Stimulated activated CD4-positive, alpha-beta T cell treated with anti-CD3 and anti-CD28 coated beads, Interleukin-2, amount 100 ng/mL, for 48 hours (primary cell): ENCODE measurements at places on chromosomes 7 and 10.
A peak's percentile ranks its signal among the peaks of the same experiment; 100 is the strongest.

GRCh38 chr7:82674268-82674667, 230.7 kb upstream of the CACNA2D1 start:
- DNase-seq, result no peak

DNA sequence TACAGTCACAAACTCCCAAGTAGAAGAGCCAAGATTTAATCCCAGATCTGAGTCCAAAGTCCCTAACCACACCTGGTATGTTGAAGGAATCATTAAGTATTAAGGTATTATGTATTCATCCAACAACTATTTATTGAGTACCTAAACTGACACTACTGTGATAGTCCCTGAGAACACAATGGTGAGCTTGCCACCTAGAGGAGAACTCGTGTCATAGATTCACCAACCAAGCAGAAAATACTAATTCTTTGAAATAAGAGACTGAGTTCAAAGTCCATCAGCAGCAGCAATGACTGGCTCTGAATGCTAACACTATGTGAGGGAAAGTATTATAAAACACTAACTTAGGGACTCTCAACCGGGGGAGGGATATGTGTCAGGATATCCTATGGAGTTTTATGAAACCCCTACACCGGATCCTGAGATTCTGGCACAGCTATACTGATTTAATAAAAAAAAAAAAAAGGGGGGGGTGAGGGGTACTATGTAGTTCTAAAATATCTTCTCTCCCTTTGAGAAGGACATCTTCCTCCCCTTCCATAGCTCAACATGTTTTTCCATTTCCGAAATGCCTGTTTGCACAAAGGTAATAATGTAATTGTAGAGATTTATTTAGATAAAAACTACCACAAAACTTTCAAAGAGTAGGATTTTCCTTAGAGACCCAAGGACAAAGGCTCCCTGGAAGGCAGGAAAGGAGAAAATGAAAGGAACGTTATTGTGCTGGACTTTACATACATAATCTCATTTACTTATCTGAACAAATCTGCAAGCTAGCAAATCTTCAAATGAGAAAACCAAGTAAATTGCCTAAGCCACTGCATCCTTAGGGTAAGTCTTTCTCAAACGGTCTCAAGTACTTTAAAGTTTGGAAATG, 1.6 kb downstream of the NCOA4 start:
- DNase-seq, result no peak

DNA sequence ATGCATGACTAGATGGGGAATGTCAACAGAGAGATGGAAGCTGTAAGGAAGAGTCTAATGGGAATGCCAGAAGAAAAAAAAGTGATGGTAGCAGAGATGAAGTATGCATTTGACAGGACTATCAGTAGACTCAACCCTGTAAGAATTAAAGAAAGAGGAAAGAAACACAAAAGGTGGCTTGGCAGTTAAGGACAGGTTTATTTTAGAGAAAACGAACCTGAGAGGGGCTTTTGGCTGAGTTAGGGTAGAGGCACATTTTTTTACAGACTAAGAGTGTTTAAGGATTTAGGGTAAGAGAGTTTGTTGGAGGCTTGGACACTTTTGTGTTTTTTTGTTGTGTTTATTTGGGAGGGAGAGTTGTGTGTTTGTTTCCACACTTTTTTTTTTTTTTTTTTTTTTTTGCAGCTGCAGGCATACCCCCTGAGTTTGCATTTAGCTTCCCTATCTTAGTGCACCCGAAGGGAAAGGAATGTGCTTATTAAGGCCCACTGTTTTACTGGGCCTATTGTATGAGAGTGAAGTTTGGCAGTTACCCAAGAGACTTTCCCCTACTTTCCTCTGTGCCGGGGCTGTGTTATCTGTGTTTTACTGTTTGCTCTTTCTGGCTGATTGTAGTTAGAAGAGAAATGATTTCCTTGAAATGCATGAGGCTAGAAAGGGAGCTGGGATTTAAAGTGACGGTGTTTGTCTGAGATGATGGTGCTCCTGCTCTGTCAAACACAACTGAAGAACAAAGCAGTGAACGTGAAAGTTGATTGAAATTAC, 32.0 kb downstream of the NPVF start:
- DNase-seq, result no peak

- DNase-seq, result no peak
These were observed 12.2 kb downstream of the EN2 start for GRCh38 chr7:155470186-155470487.

- no peak for DNase-seq
These were observed 69.3 kb downstream of the ALOX5 start for GRCh38 chr10:45443101-45444009.

DNA sequence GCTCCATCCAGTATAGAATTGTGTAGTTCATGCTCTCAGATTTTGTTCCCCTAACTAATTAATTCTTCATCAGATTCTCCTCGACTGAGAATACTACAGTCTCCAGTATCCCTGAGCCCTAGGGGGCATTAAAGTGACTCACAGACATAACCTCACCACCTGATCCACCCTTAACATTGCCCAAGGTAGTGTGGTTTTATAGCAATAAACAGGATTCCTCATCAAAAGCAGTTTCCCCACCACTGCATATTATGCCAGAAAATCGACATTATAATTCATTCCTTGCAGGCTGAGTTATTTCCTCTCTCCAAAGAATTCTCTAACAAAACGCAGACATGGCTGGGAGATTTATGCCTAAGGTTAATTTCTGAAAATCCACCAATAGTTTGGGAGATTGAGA, 1402.5 kb upstream of the CELF2 start:
- no peak for DNase-seq

- DNase-seq, result peak; percentile 77
These were observed 13.1 kb upstream of the ARPC1A start for GRCh38 chr7:99312316-99313203.

DNA sequence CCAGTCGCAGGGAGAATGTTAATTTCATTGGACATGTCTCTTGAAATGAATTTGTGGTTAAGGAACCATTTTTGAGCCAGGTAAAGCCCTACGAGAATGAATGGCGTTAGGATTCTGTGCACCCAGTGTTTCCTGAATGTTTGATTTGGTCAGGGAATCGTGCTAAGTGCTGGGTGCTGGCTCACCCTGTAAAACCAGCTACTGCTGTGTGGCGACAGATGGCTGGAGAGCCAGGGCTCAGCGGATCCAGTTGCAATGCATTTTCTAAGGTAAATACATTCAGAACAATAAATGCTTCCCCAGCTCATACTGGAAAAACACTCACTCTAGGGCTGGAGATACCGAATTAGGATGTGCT, 355.5 kb downstream of the GLRX3 start:
- DNase-seq, result no peak

- no peak for DNase-seq
These were observed 32.2 kb downstream of the FRMPD2 start for GRCh38 chr10:48242171-48242904.

GRCh38 chr10:113073549-113074189, 123.6 kb downstream of the TCF7L2 start:
- DNase-seq, result no peak

DNA sequence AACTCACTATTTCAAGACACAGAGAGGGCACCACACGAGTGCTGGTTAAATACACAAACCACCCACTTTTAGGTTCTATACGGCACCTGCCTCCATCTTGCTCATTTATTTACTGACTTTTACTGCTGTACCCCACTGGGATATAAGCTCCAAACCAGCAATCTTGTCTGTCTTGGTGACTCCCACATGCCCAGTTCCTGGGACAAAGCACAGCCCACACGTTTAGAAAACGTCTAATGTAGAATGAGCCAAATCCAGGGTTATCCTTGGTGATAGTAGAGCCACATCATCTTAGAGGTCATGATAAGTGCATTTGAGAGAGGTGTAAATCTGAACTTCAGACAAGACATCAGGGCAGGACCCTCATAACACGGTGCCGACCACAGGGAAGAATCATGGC, 73.5 kb downstream of the NUDCD3 start:
- DNase-seq, result no peak

- no peak for DNase-seq
These were observed 758.6 kb downstream of the AUTS2 start for GRCh38 chr7:70356787-70357328.

GRCh38 chr10:22742678-22743077, 28.3 kb upstream of the PIP4K2A start:
- no peak for DNase-seq

- DNase-seq, result no peak
These were observed 187.0 kb upstream of the SLC26A5 start for GRCh38 chr7:103632972-103633371.

DNA sequence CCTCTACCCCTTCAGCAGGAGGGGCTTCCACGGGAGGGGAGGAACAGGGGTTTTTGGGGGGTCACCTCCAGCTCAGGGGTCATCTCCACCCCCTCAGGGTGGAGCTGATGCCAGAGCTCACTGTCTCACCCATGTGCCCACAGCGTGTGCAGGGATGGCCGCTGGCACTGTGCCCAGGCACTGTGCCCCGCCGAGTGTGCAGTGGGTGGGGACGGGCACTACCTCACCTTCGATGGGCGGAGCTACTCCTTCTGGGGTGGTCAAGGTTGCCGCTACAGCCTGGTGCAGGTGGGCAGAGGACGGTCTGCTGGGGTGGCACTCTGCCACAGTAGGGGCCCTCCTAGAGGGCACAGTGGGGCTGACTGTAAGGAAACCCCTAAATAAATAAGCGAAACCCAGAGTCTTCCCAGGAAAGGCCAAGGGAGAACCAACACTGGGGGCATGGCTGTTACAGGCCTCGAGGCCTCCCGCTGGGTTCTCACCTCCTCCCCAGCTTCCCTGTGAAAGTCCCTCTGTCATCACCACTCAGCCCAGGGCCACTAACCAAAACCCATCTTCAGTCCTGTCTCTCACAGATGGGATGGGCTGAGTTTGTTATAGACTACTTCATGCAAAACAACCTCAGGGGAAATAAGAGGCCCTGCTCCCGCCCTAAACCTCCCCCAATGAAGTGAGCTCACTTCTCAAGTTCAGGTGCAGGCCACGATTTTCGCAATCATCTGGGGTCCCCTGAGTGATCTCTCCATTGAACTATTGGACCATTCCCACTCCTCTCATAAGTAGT, 7.4 kb upstream of the ZNF467 start:
- no peak for DNase-seq

DNA sequence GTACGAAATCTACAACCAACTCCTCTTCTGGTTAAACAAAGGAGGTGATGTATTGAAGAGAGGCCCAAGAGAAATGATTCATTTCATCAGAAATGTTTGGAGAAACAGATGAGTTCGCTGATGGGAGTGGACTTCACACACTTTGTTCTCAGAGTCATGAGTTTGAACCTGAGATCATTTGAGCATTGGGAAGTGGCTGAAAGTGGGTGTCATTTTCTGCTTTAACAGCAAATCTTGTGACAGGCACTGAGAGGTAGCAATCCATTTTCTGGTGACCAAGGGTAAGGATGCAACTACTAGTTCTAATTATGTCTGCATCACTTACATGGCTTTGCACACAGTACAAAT, 51.4 kb downstream of the RBM20 start:
- DNase-seq, result no peak

GRCh38 chr7:141685285-141686023, 16.5 kb downstream of the DENND11 start:
- no peak for DNase-seq

DNA sequence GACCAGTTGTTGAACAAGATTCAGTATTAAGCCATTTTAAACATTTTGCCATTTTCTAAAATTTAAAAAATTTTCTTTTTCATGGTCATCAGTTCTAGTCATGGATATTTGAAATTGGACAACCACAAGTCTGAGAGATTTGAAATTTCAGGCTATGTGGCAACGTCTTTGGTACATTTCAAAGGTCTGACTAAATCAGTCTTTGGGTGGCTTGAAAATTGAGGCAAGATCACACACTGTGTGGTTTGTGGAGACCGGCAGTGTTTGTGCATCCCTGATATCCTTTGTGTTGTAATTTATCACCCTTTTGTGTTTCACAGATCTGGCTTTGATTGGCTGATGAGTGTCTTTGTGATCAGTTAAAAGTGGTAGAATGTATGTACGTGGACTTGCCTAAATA, 35.7 kb downstream of the CCAR1 start:
- no peak for DNase-seq

- no peak for DNase-seq
These were observed 614.9 kb upstream of the FZD8 start for GRCh38 chr10:36256948-36257356.

DNA sequence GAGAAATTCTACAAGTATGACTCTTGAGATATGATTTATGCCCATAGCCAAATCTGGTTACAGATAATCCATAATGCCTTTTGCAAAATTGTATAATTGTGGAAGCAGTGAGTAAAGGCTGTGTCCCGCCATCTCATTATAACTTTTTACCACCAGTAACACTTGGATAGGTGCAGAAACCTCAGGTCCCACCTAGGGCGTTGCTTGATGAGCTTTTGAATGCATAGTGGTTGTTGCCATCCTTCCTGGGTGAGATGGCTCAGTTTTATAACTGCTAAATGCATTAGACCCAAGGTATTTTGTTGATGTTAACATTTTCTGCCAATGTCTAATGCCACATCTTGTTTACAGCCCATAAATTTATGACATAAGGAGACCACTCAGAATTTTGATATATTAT, 42.9 kb downstream of the CFAP58 start:
- DNase-seq, result no peak

DNA sequence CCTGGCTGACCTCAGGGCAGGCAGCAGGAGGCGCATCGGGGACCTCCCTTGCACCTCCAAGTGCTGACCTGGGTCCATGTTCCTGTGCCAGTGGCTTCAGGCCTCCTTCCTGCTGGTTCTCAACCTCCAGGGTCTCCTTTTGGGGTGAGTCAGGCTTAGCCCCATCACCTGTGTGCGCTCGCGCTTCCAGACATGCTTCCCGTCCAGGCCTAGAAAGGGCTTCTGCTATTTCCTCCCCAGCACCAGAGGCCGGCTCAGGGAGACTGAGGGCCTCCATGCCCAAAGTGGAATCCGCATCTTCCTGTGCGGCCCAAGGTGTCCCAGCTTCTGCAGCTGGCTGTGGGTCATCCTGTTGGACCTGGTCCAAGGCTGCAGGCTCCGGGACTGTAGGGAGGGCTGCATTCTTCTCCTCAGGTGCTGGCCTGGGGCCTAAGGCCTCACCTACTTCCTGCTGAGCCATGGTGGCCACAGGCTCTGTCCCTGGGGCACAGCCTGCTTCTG, 5.9 kb downstream of the NACAD start:
- DNase-seq, result no peak

GRCh38 chr10:70615784-70616522, 13.4 kb upstream of the PRF1 start:
- no peak for DNase-seq

DNA sequence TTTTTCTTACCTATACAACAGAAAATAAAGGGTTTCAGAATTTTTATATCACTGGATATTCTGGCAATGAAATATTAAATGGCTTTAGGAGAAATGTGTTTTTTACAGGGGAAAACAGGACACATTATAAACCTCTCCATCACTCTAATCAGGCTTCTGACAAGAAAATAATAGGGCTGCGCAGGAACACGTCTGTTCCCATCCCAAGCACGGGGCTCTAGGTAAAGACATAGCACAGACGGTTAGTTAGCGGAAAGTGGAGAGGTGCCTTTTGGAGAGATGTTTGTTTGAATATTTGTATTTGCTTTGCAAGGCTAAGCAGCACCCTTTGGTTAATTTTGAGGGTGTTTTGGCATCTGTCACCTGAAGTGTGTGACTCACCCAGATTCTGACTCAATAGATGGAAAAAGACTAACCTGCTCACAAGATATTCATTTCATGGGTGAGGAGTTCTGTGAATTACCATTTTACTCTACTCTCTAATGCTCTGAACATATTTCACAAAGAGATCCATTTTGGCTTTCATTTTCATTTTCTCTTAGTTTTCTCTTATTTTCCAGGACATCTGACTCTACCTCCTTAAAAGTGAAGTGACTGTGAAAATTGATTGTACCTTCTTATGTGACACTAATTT, 174.5 kb upstream of the AKR1E2 start:
- DNase-seq, result no peak
